ENCODE measurements at places on chromosomes 3 and 15.
A peak's percentile ranks its signal among the peaks of the same experiment; 100 is the strongest.

GRCh38 chr3:131903988-131904415, 130.8 kb downstream of the CPNE4 start:
- peak; percentile 91 for DNase-seq

DNA sequence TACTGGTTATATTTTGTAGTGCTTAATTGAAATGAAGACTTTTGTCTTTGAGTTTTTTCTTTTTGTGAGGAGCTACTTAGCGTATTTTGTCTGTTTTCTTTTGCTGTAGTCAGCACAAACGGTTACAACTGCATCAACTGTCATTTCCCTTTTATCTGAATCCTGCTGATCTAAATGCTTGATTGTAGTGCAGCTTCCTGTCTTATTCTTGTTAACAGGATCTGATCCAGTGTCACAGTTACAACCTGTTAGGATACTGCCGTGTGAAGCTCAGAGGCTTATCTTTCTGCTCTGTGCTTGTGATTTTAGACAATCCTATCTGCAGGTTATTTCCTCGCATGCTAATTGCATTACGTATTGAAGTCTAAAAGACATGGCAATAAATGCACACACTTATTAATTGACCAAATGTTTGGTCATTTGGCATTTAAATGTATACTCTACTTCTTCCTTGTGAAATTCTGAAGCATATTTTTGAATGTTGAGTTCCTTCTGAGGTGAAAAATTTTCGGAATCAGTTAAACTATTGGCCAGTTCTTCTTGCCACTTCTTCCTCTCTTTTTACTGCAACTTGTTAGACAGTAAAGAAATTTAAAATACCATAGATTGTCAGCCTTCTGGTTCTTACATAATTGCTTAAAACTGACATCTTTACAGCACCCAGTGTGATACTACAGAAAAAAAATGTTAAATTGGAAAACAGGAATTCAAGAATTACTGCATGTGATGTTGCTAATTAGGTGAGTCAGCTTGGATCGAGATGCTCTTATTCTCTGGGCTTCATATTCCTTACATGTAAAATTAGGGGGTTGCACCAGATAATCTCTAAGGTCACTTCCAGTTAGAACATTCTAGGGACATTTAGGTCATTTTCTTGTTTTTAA, 168.2 kb downstream of the MBNL1 start:
- peak; percentile 14 for DNase-seq

- no peak for DNase-seq
These were observed 16.9 kb downstream of the FAM98B start for GRCh38 chr15:38470816-38471215.

DNA sequence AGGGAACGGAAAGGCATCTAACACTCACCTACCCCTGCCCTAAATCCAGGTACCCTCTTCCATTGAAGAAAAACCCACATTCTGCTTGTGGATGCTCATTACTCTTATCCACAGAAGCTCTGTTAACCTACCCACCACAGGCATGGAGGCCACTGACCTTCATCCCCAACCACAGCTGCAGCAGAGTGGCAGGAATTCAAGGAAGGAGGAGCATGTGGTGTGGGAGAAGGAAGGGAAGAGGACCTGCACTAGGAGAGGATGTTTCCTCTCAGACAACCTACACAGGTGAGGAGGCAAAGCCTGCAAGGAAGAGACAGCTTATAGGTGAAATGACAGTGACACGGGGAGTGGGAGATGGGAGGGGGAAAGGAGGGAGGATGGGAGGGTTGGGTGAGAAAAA, 192.5 kb upstream of the TSC22D2 start:
- peak; percentile 27 for DNase-seq

DNA sequence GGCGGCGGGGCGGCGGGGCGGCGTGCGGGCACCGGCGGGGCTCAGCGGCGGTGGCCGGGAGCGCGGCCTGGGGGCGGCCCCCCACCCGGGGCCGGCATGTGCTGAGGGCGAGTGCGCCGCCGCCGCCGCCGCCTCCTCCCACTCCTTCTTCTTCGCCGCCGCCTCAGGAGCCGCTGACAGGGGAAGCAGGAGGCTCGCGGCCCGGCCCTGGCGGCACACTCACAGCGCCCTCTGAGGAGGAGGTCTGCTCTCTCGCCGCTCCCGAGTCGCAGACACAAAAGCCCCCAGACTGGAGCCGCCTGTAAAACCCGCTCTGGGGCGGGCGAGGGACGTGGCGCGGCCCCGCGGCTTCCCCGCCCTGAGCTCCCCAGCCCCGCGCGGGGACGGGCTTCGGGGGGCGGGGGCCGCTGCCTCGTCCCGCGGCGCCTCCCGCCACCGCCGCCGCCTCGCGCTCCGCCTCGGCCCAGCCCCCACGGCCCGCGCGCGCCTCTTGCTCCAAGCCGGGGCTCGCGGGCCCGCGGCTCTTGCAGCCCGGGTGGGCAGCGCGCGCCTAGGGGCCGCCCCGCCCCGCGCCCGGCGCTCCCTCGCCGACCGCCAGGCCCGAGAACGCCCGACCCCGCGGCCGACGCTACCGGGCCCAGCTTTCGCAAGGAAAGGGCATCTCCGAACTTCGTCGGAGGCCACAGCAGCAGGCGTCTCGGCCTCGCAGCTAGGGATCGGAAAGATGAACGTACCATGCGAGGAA, at the start of gene PYGO1:
Gene PYGO1 (minus strand): TSS at position 276 of the 745 bp plus-strand sequence. CDS start 462 bp downstream, outside the sequence.
- DNase-seq = peak; percentile 88

DNA sequence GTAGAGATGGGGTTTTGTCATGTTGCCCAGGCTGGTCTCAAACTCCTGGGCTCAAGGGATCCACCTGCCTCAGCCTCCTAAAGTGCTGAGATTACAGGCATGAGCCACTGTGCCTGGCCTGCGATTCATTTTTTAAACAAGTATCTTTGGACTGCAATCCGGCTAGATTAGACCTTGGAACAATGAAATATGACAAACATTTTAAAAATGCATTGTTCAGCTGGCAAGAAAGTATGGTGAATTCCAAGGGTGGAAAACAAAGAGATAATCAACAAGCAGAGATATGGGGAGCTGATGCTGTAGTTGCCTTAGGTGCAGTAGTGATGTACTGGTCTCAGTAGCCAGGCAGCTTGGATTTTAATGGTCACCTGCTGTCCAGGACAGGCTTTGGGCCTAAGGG, 95.8 kb upstream of the GOLGA8J start:
- no peak for DNase-seq

DNA sequence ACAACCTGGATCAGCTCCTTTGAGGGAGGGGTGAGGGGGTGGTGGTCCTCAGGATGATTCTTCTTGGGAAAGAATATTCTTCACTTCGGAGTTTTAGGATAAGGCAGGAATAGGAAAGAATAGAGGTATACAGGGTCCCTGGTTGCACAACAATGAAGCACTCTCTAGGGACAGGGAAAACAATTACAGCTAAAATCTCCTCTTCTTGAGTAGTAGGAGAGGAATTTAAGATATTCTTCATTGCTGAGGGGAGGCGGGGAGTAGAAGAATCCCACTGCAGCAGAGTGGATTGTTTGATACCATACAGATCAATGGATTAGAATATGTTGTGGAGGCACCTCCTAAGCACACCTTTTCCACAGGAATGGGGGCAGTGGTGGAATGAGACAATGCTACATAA, 20.5 kb downstream of the SLC9C1 start:
- no peak for DNase-seq

- peak; percentile 61 for DNase-seq
These were observed 515 bp downstream of the ADAM10 start for GRCh38 chr15:58748852-58749531.

DNA sequence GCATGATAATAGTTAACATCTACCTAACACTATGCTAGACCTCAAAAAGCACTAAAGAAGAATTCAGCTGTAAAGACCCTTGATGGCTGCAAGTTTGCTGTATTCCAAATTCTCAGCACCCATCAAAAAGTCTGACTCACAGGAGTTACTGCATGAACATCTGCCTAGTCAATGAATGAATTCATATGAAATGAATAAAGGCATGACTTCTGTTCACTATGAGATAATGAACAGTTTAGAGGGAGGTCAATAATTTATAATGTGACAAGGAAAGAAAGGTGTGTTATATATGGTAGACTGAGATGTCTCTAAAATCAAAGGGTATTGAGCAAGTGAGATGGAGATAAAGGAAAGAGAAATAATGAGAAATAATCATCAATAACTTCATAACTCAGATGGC, 508.2 kb upstream of the TGFBR2 start:
- DNase-seq = no peak

GRCh38 chr3:134527037-134527436, 41.2 kb downstream of the CEP63 start:
- no peak for DNase-seq

DNA sequence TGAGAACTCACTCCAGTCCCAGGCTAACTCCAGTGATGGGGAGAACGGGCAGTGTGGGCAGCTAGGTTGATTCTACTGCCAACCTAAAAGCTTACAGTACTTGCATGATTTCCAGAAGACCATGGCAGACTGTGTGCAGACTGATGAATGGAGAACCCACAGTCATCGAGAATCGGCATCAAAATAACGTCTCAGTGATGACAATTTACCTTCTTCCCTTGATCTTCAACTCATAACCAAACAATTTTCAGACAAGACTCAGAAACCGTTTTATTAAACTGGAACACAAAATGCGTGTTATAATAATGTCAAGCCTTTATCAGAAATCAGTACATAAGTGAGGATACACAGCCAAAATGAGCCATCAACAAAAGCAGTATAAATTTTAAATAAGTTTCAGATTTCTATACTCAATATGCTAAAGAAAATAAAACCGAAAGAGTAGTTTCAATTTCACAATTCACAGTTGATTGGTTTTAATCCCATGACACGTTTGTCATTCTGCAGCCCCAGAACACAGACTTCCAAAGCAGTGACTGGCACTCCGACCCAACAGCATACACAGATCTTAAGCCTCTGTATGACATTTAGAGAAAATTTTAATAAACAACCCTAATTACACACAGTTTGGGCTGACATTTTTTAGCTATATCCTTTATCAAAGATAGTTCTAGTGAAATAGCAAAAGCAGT, 54.5 kb downstream of the ZMAT3 start:
- no peak for DNase-seq

DNA sequence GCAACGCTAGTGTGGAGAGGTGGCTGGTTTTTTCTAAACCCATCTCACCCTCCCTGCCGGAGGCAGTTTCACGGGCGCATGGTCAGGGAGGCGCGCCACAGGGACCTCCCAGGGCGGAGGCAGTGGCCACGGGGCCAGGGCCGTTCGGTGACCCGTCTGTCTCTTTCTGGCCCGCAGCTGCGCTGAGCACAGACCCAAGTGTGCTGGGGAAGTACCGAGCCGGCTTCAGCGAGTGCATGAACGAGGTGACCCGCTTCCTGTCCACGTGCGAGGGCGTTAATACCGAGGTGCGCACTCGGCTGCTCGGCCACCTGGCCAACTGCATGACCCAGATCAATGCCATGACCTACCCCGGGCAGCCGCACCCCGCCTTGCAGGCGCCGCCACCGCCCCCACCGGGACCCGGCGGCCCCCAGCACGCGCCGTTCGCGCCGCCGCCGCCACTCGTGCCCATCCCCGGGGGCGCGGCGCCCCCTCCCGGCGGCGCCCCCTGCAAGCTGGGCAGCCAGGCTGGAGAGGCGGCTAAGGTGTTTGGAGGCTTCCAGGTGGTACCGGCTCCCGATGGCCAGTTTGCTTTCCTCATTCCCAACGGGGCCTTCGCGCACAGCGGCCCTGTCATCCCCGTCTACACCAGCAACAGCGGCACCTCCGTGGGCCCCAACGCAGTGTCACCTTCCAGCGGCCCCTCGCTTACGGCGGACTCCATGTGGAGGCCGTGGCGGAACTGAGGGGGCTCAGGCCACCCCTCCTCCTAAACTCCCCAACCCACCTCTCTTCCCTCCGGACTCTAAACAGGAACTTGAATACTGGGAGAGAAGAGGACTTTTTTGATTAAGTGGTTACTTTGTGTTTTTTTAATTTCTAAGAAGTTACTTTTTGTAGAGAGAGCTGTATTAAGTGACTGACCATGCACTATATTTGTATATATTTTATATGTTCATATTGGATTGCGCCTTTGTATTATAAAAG, 1.8 kb downstream of the HES1 start:
- DNase-seq = peak; percentile 46

- no peak for DNase-seq
These were observed 642.0 kb downstream of the ZNF385D start for GRCh38 chr3:21109056-21109455.

GRCh38 chr3:68757157-68757556, 175.2 kb downstream of the TAFA4 start:
- DNase-seq = no peak

DNA sequence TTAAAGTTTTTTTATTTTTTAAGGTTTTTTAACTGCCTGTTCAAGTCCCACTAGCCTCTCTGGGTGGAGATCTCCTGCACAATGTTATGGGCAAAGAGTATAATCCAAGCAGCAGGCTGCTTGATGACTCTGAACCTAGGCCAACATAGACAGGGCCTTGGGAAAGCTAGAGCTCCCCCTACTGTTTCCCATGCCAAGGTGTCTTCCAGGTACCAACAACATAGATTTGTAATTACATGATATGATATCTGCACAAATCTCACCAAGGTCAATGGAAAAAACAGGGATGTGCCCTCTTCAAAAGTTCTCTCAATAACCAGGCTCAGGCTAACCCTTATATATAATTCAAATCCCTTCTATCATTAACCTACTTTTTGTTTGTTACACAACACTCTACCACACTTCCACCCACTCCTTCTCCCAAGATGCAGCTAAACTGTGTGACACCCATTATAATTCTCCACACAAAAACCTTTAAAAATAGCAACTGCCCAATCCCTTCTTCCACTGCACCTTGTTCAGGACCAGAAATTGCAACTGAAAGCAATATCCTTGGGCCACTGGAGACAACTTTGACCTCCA, 43.8 kb downstream of the RBM15B start:
- DNase-seq = peak; percentile 66

GRCh38 chr3:187291001-187291511, 481 bp downstream of the MASP1 start:
- peak; percentile 30 for DNase-seq

DNA sequence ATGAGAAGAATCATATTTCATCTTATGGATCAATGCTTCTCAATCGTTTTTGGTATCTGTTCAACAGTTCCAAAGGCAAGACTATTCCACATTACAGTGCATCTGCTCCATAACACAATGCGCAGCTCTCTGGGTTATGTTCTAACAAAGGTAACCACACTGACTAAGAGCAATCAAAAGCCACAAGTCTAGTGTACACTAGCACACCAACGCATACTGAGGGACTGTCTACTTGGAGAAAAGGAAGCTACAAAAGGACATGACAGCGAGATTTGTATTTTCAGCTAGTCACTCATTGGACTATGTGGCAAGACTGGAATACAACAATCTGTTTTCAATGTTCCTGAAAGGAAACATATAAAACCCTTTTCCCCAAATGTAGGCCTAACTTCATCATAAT, 35.8 kb downstream of the SETD2 start:
- no peak for DNase-seq

- no peak for DNase-seq
These were observed 23.4 kb upstream of the ACAP2 start for GRCh38 chr3:195466251-195466650.

- DNase-seq = no peak
These were observed 100.1 kb downstream of the ADAMTSL3 start for GRCh38 chr15:83753872-83754493.
